Placental epithelial cell (primary cell): ENCODE measurements at places on chromosomes 13 and 19. TPM values are rescaled to one million over a fixed set of nuclear protein-coding genes. Genes with fewer than 3 reads are reported as not detected.

Gene HIPK4
- total RNA-seq, result 0.22 and 0.39 TPM in 2 replicates

Gene SLC1A6
- 16.4 and 82.8 TPM in 2 replicates for total RNA-seq

Gene CEACAM4
- not detected in 2 replicates for total RNA-seq

Gene CD79A
- total RNA-seq, result 0.87 TPM in 1 of 2 replicates, not detected in the other

Gene C2CD4C
- under 0.01 TPM in 2 replicates for total RNA-seq

Gene TRPM4
- 35.0 and 36.5 TPM in 2 replicates for total RNA-seq

Gene APOC1
- total RNA-seq, result 0.79 TPM in 1 of 2 replicates, not detected in the other

Gene ETHE1
- total RNA-seq, result 174 and 189 TPM in 2 replicates

Gene RNF225
- 2.8 and 5.5 TPM in 2 replicates for total RNA-seq

Gene FBN3
- total RNA-seq, result not detected in 2 replicates

Gene ACER1
- 0.11 TPM in 1 of 2 replicates, not detected in the other for total RNA-seq

Gene LRRC63
- total RNA-seq, result under 0.01 TPM in 1 of 2 replicates, not detected in the other

Gene NLRP7
- total RNA-seq, result 0.33 TPM in 1 of 2 replicates, not detected in the other

Gene ERICH6B
- total RNA-seq, result not detected in 2 replicates

Gene LGALS14
- not detected in 2 replicates for total RNA-seq

Gene GPR4
- not detected in 2 replicates for total RNA-seq

Gene SHANK1
- not detected in 2 replicates for total RNA-seq

Gene OR7C1
- 0.98 and 3.5 TPM in 2 replicates for total RNA-seq

Gene TUBGCP3
- total RNA-seq, result 15.3 and 20.6 TPM in 2 replicates

Gene CEACAM7
- total RNA-seq, result not detected in 2 replicates

Gene RETN
- total RNA-seq, result not detected in 2 replicates

Gene ACOD1
- total RNA-seq, result not detected in 2 replicates

Gene FAM83E
- 0.43 and 1.2 TPM in 2 replicates for total RNA-seq

Gene DNM2
- 154 and 156 TPM in 2 replicates for total RNA-seq

Gene PLVAP
- not detected in 2 replicates for total RNA-seq

Gene SERP2
- total RNA-seq, result 4.7 and 4.9 TPM in 2 replicates

Gene COX6B2
- 0.11 and 0.79 TPM in 2 replicates for total RNA-seq

Gene EPS8L1
- 45.9 and 64.6 TPM in 2 replicates for total RNA-seq

Gene SIAH3
- not detected in 2 replicates for total RNA-seq

Gene TUBB4A
- total RNA-seq, result not detected in 2 replicates

Gene SLC7A9
- 0.39 TPM in 1 of 2 replicates, not detected in the other for total RNA-seq

Gene DENND1C
- not detected in 2 replicates for total RNA-seq

Gene MADCAM1
- 0.11 and 0.79 TPM in 2 replicates for total RNA-seq

Gene KIR2DL4
- total RNA-seq, result not detected in 2 replicates
